ENCODE measurements at places on chromosomes 13 and 19. TPM values are rescaled to one million over a fixed set of nuclear protein-coding genes. Genes with fewer than 3 reads are reported as not detected.

- no peak for DNase-seq
These were observed 91.3 kb downstream of the SPRY2 start for GRCh38 chr13:80249516-80250212.

DNA sequence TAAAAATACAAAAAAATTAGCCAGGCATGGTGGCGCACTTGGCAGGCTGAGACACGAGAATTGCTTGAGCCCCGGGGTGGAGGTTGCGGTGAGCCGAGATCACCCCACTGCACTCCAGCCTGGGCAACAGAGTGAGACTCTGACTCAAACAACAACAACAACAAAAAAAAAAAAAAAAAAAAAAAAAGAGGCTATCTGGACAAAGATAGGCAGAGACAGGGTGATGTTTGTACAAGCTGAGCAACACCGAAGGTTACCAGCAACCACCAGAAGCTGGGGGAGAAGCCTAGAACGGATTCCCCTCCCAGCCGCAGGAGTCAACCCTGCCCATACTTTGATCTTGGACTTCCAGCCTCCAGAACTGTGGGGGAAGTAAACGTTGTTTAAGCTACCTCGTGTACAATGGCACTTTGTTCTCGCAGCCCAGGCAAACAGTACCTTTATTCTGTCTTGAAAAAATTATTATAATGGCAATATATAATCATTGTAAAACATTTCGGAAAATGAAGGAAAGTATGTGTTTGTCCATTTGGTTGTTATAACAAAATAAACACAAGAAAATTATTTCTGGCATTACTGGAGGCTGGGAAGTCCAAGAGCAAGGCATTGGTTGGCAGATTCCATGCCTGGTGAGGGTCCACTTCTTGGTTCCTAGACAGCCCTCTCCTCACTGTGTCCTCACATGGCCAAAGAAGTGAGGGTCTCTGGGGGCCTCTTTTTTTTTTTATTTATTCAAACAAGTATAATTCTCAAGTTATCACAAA is 39.8 kb upstream of the LATS2 start:
- no peak for DNase-seq

GRCh38 chr19:17347361-17347760 is 10.0 kb downstream of the GTPBP3 start:
- no peak for DNase-seq

- DNase-seq = no peak
These were observed 119.2 kb downstream of the FRY start for GRCh38 chr13:32150794-32151193.

KLHL1 gene
- not detected for polyA plus RNA-seq

DNA sequence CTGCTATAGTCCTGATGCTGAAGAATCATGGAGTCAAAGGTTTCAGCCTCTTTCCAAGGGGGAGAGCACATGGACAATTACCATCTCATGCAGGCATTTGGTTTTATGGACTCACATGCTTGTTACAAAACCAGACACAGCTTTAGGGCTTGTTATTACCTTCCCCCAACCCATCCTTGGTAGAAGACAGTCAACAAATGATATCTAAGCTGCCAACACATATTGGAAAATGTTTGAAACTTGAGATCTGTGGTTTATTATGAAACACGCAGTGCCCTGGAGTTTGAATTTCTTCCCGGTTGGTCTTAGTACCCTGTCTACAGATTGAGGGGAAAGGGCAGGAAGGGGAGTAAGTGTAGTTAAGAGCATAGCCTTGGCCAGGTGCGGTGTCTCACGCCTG is 12.5 kb upstream of the CYP2A6 start:
- DNase-seq = no peak
